Right atrium auricular region (tissue), 2 donors: ENCODE measurements at places on chromosomes 12 and 14. TPM values are rescaled to one million over a fixed set of nuclear protein-coding genes. Genes with fewer than 3 reads are reported as not detected.

DNA sequence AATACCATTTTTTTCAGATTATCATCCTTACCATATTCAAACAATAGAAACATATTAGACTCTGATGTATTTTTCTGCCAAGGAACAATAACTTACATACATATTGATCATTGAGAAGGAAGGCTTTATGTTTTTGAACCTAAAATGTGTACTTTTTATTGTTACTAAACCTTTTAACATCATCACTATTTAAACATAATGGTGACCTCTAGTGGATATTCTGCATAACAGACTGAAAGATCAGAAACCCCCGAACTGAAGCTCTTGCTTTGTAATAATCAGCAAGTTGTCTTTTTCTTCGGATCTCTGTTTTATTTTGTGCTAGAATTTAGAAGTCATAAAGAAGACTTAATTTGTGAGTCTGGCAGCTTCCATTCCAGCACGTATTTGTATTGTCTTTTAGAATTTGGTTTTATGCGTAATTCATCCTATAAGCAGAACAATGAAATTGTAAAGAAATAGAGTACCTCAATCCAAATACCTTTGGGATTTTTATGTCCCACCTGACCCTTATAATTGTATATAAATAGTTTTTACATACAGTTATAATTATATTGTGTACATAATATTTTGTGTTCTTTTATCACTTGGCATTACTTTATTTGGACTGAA is 125.9 kb upstream of the ATF1 start:
- no peak for DNase-seq

Gene GPR68
- total RNA-seq: 1.4 TPM

Gene CD163L1
- 0.37 TPM for total RNA-seq

Gene CISTR
- 3.7 TPM for total RNA-seq

- DNase-seq: no peak
These were observed 795.5 kb downstream of the C12orf50 start for GRCh38 chr12:87233671-87234070.

DNA sequence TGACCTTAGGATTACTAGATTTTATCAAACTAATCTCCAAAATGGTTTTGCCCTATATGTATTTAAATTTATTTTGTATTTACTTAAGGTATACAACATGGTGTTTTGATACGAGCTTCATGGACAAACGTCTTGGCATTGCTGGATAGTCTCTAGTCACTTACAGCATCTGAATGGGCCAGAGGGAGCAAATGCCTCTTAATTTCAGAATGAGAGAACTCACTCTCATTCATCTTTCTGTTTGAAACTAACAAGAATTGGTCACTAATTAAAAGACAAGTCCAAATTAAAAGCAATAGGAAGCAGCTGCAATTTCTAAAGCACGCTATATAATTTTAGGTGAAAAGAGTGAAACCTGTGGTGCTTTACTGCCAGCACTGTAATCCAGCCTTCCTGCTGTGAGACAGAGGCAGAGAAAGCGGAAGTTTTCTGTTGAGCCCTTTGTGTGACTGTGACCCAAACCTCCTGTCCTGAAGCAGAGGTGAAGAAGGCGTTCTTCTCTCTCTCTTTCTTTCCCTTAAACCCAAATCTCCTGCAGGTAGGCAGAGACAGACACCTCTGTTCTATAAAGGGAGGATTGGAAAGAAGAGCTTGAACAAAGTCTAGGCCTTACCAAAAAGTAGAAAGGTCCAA is 184.6 kb upstream of the NAV3 start:
- DNase-seq: no peak

GRCh38 chr12:128687851-128688250 is 135.9 kb downstream of the SLC15A4 start:
- no peak for DNase-seq

- no peak for DNase-seq
These were observed 201.3 kb downstream of the TTC7B start for GRCh38 chr14:90614696-90615516.

- no peak for DNase-seq
These were observed 34.3 kb downstream of the SCN8A start for GRCh38 chr12:51625370-51625769.

Gene WASHC4
- 19.5 TPM for total RNA-seq

Gene ATF7IP
- total RNA-seq: 33.1 TPM

Gene C12orf56
- total RNA-seq: not detected

DNA sequence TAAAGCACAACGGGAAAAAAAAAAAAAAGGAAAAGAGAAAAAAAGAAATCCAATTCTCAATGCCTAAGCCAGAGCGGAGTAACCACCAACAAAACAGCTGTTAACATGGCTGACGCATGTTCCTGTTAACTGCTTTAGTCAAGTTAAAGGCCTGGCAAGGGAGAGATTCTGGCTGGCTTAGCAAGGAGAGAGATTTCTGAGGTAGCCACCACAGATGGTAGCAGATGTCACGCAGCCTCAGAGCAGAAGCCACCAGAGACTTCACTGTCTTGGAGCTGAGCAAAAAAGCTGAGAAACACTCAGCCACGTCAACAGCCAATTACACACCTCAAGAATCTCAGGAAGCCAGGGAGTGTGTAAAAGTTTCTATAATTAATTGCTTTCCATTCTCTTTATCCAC is 87.1 kb downstream of the TMCC3 start:
- no peak for DNase-seq

DNA sequence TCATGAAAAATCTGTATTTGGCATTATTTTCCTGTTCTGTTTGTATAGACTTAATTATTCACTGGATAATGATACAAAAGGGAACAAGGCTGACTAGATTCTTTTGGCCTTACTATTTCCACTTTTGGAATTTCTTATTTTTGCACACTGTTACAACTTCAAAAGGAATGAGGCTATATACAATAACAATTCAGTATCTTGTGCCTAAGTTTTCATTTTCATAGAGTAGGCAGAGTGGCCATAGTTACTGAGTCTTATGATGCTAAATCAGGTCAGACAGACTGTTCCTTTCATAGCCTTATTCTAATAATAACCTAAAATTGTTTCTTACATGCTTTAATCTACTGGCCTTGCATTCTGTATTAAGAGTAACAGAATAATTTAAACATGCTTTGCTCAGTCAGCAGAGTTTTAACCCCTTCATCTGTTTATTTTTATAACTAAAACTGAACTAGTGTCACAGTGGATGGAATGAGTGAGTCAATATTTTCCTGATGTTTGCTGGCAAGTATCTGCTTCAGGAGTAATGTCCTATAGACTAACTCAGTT is 10.5 kb downstream of the TTC8 start:
- no peak for DNase-seq

Gene GZMB
- total RNA-seq: not detected

GRCh38 chr14:104614126-104614812 is 9.7 kb upstream of the TMEM179 start:
- no peak for DNase-seq

GRCh38 chr14:21100931-21101330 is at the start of gene TMEM253:
Gene TMEM253 (plus strand): TSS chr14:21101066. CDS start chr14:21101344, 278 bp downstream.
- DNase-seq: no peak

- DNase-seq: no peak
These were observed 139.8 kb downstream of the KIF26A start for GRCh38 chr14:104278214-104278534.
